ENCODE measurements at places on chromosomes 16 and 17.

- DNase-seq: no peak
Measured at GRCh38 chr17:46949291-46950174, 26.6 kb downstream of the GOSR2 start.

- DNase-seq: no peak
Measured at GRCh38 chr17:63533433-63534077, 10.4 kb downstream of the KCNH6 start.

GRCh38 chr17:9811537-9811936, 10.3 kb downstream of the GSG1L2 start:
- no peak for DNase-seq

DNA sequence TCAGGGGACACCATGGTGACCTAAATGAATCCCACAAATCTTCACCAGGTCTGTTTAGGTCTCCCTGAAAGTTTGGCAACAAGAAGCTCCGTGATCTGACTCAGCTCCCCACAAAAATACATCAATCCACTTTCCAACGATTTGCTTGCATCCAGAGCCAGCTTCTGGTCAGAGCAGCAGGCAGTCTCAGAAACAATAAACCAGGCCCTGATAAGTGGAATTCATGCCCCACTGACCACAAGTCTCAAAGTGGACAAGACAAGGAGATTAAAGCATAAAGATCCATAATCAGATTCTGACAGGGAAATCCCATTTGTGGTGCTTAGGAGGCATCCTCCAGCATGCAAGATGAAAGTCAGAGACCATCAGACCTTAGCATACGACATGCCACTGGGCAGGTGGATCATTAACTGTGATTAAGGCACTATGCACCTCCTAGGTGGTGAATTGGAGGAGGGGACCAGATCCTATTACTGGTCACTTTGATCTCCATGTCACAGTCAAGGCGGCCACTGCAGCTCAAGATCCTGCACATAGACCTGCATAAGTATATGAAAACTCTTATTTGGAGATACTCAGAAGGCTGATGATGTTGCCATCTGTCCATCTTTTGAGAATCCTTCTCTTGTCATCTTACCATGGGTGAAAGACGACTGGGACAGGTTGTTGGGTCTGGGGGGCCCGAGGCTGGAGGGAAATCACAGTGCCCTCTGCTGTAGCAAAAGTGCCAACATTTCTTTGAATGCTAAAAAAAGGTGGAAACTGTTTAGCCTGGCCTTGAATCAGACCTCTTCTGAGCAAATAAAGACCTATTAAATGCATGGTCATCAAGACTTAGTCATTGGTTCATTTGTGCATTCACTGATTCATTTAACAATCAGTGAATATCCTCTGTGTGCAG, 309.2 kb upstream of the CCL2 start:
- DNase-seq: no peak

DNA sequence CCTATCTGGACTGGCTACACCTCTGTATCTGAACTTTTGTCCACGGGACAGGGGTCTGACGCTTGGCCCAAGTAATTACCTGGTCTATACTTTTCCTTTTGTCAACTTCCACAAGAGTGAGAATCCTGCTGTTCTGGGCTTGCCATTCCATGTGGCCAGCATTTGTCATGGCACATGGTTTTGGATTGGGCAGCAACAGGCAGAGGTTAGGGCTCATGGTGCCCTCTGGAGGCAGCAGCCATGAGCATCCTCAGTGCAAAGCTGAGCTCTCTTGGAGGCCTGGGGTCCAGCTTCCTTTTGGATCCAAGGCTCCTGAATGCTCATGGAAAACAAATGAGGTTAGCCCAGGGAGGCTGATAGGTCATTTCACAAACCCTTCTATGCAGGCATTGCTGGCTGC, 7.5 kb upstream of the EDC4 start:
- DNase-seq: no peak

DNA sequence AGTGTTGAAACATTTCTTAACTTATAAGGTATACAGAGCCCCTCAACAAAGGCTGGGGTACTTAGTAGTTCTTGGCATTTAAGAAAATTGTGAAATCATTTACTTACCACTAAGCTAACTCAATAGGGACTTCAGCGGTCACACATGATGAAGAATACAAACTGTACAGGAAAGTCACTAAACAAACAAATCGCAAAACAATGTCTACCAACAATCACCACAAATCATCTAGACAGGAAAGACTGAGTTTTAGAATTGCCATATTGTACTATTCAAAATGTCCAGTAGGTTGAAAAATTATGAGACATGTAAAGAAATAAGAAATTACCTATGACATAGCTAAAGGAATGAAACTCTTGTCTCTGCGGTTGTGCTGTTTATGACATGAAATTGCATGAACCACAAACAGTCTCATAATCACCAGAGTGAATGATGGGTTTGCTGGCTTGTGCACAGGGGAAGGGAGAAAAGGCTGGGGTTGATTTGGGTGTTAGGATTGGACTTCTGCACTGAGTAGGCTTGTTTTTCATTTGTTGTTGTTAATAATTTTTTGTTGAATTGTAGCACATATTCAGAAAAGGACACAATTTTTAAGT, 441.1 kb upstream of the MON1B start:
- DNase-seq: no peak

GRCh38 chr17:12627177-12627629, 38.5 kb upstream of the MYOCD start:
- no peak for DNase-seq
